Activated CD4-positive, alpha-beta T cell treated with anti-CD3 and anti-CD28 coated beads, Interleukin-2, amount 10 ng/mL, durations not matched to agents 24 days and 14 days (primary cell): ENCODE measurements at places on chromosomes 1 and 21. TPM values are rescaled to one million over a fixed set of nuclear protein-coding genes. Genes with fewer than 3 reads are reported as not detected.

DNA sequence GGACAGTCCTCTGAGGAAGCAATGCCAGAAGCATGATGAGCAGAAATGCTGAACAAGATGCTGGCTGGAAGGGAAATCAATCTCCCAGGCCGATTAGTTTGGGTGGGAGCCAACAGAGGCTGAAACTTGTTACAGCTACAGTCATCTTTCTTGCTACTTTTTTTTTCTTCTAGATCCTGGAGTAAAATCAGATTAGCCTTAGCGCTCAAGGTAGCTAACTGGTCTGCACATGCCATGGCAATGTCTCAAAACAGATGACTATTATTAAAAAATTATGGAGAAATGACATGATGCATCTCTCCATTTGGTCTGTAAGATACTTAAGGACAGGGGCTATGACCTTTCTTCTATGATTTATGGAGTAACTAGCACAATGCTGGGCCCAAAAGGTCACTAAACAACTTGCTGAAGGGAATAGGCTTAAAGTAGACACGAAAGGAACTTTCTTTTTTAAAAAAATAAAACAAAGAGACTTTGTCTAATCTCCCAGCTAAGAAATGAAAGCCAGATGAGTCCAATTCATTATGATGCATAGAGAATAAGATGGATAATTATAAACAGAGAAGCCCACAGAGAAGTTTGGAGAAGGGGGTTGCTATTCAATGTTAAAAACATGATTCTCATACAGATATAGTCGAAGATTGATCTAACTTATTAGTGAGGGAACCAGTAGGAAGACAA, 42.5 kb downstream of the UTP25 start:
- H3K27ac ChIP-seq, result no peak overlapping the region
- H3K4me3 ChIP-seq, result no peak overlapping the region
- no peaks in the 10 kb centered on the region for H3K36me3 ChIP-seq
- H3K27me3 ChIP-seq, result peaks cover 46% of the 10 kb centered on the region
- no peak for DNase-seq

Gene SLC44A3
- not detected in 2 replicates for total RNA-seq

GRCh38 chr1:109657970-109658369, 2.1 kb downstream of the GSTM4 start:
- DNase-seq, result no peak
- H3K4me3 ChIP-seq, result no peak overlapping the region
- H3K4me1 ChIP-seq, result peaks cover 19% of the 10 kb centered on the region
- H3K27ac ChIP-seq, result no peak overlapping the region
- peaks cover 12% of the 10 kb centered on the region for H3K27me3 ChIP-seq

Gene OR10J1
- not detected in 2 replicates for total RNA-seq

Gene IL12RB2
- 138 and 146 TPM in 2 replicates for total RNA-seq

DNA sequence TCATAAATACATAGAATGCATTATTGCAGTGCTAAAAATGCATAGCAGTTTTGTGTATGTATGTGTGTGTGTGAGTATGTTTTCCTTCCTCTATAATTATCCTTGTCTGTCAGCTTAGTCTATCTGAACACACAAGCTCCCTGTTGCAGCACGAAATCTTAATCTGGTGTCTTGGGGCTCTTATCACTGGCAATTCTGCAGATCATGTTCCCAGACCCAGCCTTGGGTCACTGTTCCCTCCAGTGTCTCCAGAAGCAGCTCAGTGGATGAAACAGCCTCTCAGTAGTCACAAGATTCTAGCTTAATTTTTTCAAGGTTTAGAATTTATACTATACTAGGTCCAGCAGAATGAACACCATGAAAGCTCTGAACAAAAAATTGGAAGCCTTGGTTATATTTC, 777.9 kb downstream of the MRPL39 start:
- H3K36me3 ChIP-seq, result no peaks in the 10 kb centered on the region
- H3K4me1 ChIP-seq, result no peaks in the 10 kb centered on the region
- H3K27ac ChIP-seq, result no peak overlapping the region
- no peaks in the 10 kb centered on the region for H3K27me3 ChIP-seq
- no peak overlapping the region for H3K4me3 ChIP-seq

Gene RNU1-3
- total RNA-seq, result 1,962 and 2,189 TPM in 2 replicates
